ENCODE measurements at places on chromosomes 16 and 17. TPM values are rescaled to one million over a fixed set of nuclear protein-coding genes. Genes with fewer than 3 reads are reported as not detected.

The KRT34 gene
- total RNA-seq = not detected

The SOST gene
- not detected for total RNA-seq

The GPRC5B gene
- 21.1 TPM for total RNA-seq

The KCNJ18 gene
- not detected for total RNA-seq

The CDH15 gene
- 0.16 TPM for total RNA-seq

The KRTAP3-2 gene
- total RNA-seq = not detected

The HBA1 gene
- 237 TPM for total RNA-seq

The TMEM235 gene
- total RNA-seq = not detected

The CTRL gene
- not detected for total RNA-seq

The KRTAP9-2 gene
- total RNA-seq = not detected

The KCTD11 gene
- total RNA-seq = 11.5 TPM

The ADGRG3 gene
- 0.14 TPM for total RNA-seq

The NOD2 gene
- total RNA-seq = 0.95 TPM

The ALOX15 gene
- total RNA-seq = not detected

The GRIN2C gene
- total RNA-seq = 2.2 TPM

The DUS1L gene
- total RNA-seq = 63.6 TPM

The TMEM114 gene
- not detected for total RNA-seq

The ESRP2 gene
- total RNA-seq = 0.50 TPM

The IL17C gene
- total RNA-seq = not detected

The KIFC3 gene
- total RNA-seq = 17.2 TPM

The CEP295NL gene
- 1.1 TPM for total RNA-seq

The GAST gene
- total RNA-seq = not detected

The WNT3 gene
- 1.1 TPM for total RNA-seq

The PHOSPHO1 gene
- total RNA-seq = not detected

The TBX4 gene
- total RNA-seq = not detected

The PABPN1L gene
- not detected for total RNA-seq

The BRICD5 gene
- 0.43 TPM for total RNA-seq

The SMYD4 gene
- total RNA-seq = 16.2 TPM

The ATP2A1 gene
- total RNA-seq = 1.1 TPM
